ENCODE measurements at places on chromosomes 1 and 21. TPM values are rescaled to one million over a fixed set of nuclear protein-coding genes. Genes with fewer than 3 reads are reported as not detected.

DNA sequence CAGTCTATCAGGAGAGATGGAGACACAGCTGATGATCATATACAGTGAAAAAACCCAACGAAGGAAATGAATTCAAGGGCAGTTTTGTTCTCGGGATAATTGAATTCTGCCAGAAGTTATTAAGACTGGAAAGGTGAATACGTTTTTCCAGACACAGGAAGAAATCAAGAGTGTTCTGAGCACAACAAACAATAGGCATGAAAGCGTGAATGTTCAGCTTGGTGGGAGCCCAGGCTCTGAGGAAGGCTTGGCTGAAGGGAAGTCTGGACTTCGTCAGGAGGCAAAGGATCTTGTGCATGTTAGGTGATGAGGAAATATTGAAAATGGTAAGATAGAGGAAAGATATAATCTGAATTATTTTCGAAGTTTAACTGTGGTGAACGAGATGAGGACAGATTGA is 50.4 kb downstream of the CYYR1 start:
- no peak for DNase-seq

DNA sequence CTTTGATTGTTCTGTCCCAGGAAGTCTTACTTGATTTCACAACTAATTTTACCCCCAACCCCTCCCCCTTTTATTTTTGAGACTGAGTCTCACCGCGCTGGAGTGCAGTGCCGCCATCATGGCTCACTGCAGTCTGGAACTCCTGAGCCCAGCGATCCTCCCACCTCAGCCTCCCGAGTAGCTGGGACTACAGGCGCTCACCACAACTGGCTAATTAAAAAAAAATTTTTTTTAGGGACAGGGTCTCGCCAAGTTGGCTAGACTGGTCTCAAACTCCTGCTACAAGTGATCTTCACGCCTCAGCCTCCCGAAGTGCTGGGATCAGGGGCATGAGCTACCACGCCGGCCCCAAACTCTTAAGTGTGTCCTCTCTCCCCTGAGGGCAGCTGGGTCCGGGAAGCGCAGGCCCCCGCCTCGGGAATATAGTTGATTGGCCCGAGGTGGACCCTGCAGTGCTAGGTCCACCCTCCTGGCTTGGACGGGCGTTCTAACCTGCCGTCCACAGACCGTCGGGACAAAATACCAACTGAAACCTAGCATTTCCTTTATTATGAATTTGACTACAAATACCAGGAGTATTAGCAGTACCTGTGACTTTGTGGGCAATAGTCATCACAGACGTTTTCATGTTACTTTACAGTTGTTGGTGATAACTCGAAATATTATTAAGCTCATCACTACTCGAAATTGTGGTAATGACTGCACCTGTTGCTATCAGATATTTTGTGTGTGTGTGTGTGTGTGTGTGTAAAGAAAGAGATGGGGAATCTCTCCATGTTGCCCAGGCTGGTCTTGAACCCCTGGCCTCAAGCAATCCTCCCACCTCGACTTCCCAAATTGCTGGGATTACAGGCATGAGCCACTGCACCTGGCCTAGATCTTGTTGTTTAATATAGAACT is 642 bp upstream of the PARP1 start:
- peak; percentile 26 for DNase-seq

DNA sequence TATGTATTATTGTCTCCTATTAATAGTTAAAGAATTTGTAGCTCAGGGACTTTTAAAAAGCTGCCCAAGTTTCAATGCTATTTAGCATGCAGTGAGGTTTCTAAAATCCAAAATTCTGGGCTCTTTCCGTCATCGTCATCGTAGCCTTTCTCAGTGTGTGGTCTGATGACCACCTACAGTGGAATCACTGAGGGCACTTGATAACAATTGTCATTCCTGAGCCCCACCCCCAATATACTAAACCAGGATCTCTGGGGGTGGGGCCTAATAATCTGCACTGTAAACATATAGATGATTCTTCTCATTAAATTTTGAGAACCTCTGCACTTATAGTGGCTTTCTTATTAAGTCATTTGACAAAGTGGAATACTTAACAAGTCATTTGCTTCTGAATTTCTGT is 674.8 kb downstream of the PLPP3 start:
- no peak for DNase-seq

DNA sequence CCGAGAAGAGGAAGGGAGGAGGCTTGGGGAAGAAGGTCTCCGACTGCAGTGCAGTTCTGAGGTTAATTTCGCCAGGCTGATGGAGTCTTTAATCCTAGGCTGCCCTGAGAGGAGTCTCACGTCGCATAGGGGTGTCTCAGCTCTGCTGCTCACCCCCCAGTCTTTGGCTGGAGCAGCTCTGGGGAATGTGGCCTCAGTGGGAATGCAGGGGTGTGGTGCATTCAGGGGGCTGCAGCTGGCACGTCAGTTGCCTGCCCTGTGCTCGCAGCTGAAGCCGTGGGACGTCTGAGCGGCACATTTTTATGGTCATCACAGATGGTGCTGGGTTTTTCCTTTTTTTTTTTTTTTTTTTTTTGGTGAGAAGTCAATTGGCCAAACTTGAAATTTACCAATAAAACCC is 38.2 kb downstream of the ACTN2 start:
- no peak for DNase-seq

GRCh38 chr1:27143401-27143800 is 11.5 kb downstream of the SLC9A1 start:
- DNase-seq, result no peak

The GPR37L1 gene
- 2.9 TPM for total RNA-seq

- no peak for DNase-seq
Observed at GRCh38 chr1:173213665-173214064, 6.5 kb upstream of the TNFSF4 start.

The TPTE gene
- not detected for total RNA-seq

DNA sequence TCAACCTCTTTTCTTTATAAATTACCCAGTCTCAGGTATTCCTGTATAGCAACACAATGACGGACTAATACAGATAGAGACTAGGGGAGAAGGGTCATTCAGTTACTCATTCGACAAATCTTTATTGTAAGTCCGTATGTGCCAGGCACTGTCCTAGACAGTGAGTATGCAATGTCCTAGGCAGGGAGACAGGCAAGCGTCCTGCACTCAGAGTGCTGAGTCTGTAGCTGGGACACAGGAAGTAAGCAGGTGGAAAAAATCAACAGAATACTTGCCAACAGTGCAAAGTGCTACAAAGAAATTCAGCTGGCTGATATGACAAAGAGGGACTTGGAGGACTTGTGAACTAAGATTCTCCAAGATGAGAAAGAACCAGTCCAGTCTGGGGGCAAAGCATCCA is 92.2 kb upstream of the ZBTB40 start:
- DNase-seq, result no peak

DNA sequence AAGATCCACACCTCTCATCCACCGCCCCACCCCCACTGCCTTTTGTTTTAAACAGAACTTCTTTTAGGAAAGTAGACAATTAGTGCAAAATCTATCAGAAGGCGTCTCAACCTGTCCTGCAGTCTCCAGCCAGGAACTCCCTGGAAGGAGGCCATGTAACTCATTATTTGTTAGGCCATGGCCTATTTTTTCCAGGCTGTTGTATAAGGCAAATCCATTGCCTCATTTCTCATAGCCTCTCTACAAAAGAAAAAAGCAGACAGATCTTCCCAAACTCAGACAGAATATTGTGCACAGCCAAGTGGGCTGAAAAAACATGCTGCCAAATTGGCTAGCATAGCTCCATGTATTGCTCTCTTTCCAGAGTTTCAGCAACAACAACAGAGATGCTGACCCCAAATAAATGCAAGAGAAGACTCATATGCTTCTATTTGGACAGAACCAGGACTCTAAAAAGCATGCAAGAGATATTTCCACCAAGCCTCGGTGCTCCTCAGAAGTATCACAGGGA is 770.7 kb upstream of the CXADR start:
- no peak for DNase-seq

The TMEM52 gene
- total RNA-seq, result 1.8 TPM

GRCh38 chr1:109821221-109821669 is 57.5 kb upstream of the EPS8L3 start:
- peak; percentile 28 for DNase-seq

DNA sequence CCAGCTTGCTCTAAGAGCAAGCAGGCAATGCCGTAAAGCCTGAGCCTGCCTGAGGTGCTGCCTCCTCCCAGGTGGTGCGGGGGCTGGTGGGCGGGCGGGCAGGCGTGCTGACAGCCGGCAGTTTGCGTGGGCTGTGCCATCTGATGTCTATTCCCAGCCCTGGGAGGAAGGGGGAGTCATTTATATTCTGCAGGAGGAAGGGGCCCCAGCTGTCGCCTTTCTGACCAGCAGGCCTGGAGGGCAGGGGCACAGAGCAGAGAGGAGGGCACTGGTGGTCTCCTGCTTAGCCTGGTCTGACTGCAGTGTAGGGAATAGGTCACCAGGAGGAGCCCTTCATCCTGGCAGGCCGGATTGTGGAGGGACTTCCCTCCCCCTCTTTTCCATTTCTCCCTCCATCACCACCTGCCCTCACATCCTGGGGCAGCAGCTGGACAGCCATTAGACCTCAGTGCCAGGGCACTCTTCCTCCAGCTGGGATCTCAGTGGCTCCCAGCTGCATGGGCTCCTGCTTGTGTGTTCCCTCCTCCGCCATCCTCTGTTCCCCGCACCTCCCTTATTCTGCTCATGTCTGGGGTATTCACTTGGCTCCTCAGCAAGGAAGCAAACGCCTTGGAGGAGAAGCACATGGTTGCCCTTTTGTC is 4.4 kb downstream of the CYB561D1 start:
- DNase-seq, result no peak

GRCh38 chr1:104467590-104467989 is 717.9 kb downstream of the AMY1C start:
- no peak for DNase-seq

DNA sequence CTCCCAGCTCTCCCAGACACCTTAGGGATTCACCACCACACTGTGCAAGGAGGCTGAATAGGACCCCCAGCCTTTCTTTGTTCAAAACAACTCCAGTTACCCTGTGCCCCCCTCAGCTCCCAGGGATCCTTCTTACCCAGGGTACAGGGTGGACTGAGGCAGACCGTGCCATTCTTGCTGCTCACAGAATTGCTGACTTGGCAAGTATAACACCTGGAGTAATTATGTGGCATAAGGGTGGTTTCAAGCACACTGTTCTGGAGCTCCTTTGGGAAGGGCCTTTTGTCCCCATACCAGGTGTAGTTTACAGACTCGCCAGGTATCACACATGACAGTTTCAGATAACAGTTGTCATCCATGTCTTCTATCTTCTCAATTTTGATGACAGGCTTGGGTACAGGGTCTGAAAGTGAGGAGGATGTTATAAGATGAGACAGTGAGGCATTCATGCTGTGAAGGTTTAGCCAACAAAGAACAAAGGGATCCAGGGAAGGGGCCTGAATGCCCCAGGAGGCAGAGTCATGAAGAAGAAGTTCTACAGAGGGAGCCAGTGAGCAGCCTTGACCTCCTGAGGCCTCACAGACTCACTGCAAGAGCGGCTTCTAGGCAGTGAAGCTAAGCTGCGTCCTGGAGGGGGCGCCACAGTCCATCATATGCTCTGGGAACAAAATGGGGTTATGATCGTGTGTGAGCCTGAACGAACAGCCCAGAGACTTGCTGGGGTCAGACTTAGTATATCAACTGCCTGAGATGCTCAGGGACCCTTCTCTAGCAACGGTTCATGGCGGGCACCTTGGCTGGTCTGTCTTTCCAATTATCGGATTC is 30.3 kb downstream of the CD48 start:
- DNase-seq, result peak; percentile 83

GRCh38 chr1:194935864-194936263 is 1672.4 kb downstream of the KCNT2 start:
- no peak for DNase-seq

DNA sequence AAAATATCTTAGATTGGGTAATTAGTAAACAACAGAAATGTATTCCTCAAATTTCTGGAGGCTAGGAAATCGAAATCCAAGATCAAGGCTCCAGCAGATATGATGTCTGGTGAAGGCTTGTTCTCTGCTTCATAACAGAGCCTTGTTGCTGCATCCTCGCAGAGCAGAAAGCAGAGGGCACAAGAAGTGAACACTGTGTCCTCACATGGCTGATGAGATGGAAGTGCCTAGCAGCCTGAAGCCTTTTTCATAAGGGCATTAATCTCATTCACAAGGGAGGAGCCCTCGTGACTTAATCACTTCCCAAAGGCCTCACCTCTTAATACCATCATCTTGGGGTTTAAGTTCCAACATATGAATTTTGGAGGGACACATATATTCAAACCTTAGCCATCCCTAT is 77.2 kb upstream of the FOXD3 start:
- no peak for DNase-seq

GRCh38 chr1:200364091-200364759 is 45.6 kb downstream of the ZNF281 start:
- DNase-seq, result no peak

- no peak for DNase-seq
Observed at GRCh38 chr21:42553435-42553834, 39.8 kb downstream of the SLC37A1 start.

Data from mucosa of descending colon (tissue), 3 donors.